ENCODE measurements at places on chromosomes 12 and 14. TPM values are rescaled to one million over a fixed set of nuclear protein-coding genes. Genes with fewer than 3 reads are reported as not detected.

The CDCA3 gene
- 5.2 TPM for total RNA-seq

- no peak for DNase-seq
These were observed 40.5 kb downstream of the DMAC2L start for GRCh38 chr14:50352584-50352983.

The PLBD1 gene
- 0.32 TPM for total RNA-seq

GRCh38 chr12:111211910-111212757, 156.8 kb downstream of the PHETA1 start:
- no peak for DNase-seq

- no peak for DNase-seq
These were observed 265.5 kb upstream of the PRKD1 start for GRCh38 chr14:30193101-30193500.

- no peak for DNase-seq
These were observed 193.4 kb downstream of the RASSF9 start for GRCh38 chr12:85642808-85643207.

DNA sequence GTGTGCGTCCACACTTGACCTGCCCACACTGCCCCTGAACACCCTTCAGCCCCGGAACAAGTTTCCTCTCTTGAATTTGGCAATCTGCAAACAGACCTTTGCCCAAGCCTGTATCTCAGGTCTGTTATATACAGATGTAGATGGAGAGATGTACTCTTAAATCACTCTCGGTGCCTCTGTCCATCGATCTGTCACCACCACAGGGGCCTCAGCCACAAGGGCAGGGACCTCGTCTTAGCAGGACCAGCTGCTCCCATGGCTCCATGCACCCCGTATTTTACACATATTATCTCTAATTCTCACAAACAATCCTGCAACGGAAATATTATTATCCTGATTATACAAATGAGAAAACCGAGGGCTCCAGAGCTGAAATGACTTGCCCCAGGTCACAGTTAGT, 313.4 kb downstream of the BCL11B start:
- DNase-seq = no peak

DNA sequence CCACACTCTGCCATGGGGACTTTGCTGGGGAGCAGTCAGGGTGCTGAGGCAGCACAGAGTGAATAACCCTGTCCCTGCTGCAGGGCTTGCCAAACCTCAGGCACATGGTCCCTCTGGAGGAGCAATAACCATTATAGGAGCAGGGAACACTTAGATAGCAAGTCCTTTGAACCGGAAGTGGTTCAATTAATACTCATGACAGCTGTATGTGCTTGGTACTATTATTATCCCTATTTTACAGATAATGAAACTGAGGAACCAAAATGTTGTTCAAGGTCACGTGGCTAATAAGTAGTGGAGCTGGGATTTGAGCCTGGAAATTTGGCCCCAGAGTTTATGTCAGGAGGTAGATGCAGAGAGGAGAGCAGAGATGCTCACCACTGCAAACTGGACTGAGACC, 49.0 kb downstream of the RFX4 start:
- DNase-seq = no peak

The IL22 gene
- not detected for total RNA-seq

- DNase-seq = no peak
These were observed 98.1 kb downstream of the KLRB1 start for GRCh38 chr12:9509464-9510161.

The SLC25A47 gene
- not detected for total RNA-seq

DNA sequence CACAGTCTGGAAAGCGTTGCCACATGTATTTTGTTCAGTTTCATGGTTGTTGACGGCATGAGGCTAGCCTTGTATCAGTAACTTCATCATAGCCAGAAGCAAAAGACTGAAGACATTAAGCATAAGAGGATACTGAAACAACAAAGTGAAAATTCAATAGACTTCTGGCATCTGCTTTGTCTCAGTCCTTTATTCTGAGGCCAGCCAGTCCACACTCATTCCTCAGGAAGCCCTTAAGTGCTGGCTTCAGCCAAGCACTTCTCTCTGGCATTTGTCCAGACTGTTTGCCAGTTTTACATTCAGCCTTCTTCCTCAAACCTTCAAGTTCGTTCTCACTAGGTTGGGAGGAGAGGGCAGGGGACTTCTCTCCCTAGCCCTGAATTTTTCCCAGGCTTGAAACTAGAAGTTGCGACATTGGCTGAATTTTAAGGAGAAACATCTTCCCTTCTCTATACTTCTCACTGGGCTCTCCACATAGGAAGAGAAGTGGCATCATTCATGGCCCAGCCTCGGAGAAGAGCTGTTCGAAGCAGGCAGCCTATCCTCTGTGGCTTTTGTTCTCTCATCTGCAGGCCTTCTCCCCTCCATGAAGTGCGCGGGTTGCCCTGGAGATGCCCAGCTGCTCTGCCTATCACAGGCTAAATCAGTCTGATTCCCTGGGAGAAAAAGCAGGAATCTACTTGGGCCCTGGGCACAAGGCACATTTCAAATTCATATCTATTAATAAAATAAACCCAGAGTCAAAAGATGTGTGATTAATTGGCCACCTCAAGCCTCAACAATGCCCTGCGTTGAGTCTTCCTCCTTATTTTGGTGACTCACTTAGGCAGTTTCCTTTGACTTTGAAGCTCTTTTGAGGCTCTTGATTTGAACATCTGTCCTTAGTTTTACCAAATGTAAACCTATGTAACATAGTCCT, 130.9 kb upstream of the PLEKHA5 start:
- DNase-seq = no peak

GRCh38 chr14:62409169-62409568, 636.1 kb downstream of the KCNH5 start:
- DNase-seq = no peak

DNA sequence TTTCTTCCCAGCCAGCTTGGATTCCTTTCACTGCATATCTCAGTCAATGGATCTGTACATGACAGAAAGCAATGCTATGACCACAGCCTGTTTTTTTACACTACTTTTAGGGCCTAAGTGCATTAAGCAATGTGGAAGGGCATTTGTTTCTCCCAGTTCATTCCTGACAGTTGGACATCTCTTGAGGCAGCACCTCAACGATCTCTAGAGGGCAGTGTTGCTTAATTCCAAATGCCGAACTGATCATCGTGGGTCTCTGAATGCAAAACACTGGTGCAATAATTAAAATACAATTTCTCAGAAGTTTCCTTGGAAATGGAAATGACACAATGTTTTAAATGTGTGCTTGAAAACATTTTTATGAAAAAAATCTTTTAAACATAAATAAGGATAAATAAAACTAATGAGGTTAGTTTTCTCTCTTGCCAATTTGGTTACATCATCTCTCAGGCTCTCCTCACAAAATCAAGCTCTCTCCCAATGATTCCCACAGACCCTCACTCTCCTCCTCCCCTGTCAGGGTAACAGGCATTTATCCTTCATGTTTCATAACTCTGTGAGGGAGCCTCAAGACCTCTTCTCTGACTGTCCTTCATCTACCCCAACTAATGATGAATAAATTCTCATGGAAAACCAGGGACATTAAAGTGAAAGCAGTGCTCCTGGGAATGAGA, 192.4 kb upstream of the SLC16A7 start:
- DNase-seq = peak; percentile 35

- no peak for DNase-seq
These were observed 18.7 kb upstream of the SERPINA6 start for GRCh38 chr14:94341656-94342333.

- no peak for DNase-seq
These were observed 325.8 kb upstream of the OR4E1 start for GRCh38 chr14:21999402-21999801.

DNA sequence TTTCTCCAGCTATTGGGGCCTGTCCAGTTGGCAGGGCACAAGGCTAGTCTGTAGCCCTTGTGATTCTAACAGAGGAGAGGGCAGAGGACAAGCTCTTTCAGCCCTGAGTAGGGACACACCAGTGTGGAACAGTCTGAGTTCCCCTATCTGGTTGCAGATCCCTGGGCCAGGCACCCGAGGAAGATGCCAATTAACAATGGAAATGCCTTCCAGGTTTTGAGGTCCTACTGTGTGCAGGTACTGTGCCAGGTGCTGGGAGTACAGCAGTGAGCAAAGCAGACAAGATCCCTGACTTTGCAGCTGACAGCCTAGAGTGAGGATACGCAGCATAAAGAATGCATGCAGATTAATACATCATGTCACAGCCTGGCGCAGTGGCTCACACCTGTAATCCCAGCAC, 17.1 kb downstream of the DTX1 start:
- no peak for DNase-seq

DNA sequence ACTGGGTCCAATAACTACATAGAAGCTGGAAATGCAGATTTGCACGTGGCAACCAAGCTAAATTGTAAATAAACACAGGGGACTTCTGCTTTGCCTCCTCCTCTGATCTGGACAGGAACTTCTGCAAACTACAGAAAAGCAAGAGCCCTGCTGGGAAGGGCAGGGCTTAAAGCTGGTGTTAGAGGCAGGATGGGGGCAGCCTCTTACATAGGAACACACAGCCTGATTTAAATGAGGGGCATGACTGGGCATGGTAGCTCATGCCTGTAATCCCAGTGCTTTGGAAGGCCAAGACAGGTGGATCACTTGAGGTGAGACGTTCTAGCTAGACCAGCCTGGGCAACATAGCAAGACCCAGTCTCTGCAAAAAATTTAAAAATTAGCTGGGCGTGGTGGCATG, 46.7 kb downstream of the ERH start:
- DNase-seq = no peak

DNA sequence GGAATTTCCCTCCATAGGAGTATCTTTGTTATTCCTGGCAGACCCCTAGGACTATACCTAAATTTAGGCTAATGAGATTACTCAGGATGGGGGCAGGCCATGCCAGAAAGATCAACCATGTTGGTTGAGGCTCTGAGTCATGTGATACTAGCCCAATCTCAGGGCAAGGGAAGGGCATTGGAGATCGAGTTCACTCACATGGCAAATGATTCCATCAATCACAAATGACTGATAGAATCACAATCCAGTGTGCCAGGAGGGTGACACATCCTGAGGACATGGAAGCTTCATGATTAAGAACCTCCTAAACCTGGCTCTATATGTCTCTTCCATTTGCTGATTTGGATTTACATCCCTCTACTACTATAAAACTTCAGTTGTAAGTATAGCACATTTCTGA, 182.3 kb downstream of the NTF3 start:
- no peak for DNase-seq

DNA sequence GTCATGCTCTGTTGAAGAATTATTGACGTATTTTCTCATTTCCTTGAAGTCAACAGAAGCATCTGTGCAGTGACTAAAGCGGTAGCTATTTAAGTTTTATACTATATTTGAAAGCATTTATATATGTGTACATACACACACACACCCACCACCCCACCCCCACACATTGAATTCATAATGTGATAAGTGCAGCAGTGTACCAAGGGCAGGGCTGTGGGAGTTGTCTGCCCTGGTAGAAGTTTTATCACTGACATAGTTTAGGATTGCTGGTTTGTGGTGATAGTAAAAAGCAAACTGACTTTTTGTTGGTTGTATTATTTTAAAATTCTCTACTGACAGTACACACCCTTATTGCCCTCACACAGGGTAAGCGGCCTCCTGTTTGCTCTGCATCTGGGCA, 39.1 kb downstream of the GAS2L3 start:
- DNase-seq = no peak

GRCh38 chr12:47087088-47087688, 7.4 kb upstream of the AMIGO2 start:
- DNase-seq = no peak

- DNase-seq = no peak
These were observed 3.7 kb downstream of the ZBTB1 start for GRCh38 chr14:64508215-64508776.

GRCh38 chr14:23055621-23056144, 1.6 kb downstream of the CDH24 start:
- no peak for DNase-seq

- DNase-seq = no peak
These were observed 90.8 kb downstream of the PRICKLE1 start for GRCh38 chr12:42498549-42499247.

The TBC1D30 gene
- 15.2 TPM for total RNA-seq

DNA sequence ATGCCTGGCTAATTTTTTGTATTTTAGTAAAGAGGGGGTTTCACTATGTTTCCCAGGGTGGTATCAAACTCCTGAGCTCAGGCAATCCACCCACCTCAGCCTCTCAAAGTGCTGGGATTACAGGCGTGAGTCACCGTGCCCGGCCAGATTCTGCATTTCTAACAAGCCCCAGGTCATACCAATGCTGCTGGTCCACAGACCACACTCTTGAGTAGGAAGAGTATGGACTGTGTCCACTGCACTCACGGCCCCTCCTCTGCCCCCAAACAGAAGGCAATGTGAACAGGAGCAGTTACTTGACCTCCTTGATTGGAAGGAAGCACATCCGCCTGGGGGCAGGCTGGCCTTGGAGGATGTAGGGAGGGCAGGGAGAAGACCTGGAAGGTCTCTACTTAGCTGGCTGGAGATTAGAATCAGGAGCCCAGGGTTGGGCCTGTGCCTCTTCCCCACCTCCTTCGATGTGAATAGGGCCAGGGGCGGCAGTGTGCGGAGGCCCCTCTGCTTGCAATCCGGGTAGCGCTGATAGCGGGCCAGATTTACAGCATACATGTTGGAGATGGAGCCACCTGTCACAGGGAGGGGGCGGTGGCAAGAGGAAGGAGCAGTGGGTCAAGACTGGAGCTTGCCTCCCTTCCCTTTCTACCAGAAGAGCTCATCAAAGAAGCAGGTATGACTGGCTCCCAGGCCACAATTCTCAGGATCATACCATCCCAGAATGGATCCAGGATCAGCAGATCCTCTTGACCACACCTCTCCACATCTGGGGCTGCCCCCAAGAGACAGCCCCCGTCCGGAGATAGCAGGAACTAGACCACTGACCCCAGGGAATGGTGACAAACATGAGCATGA, 9.4 kb upstream of the ZNF740 start:
- no peak for DNase-seq

The CELA1 gene
- not detected for total RNA-seq

DNA sequence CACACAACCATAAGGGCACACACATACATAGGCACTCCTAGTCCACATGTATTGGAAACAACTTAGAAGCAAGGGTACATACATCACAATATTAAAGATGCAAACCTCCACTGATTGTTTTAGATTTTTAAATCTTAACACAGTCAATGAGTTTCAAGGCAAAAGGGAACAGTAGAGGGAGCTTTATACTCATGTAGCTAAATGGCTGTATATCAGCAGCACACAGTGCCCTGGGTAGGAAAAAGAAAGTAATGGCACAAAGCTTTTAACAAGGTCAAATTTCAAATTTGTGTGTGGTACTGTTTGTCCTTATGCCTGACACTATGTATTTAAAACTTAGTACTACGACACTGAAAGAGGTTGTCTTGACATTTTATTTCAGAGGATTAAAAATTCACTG, 262.0 kb downstream of the MED13L start:
- DNase-seq = no peak

- DNase-seq = peak; percentile 77
These were observed 3.6 kb downstream of the SMIM41 start for GRCh38 chr12:52082988-52083637.

GRCh38 chr12:121543786-121544185, 37.0 kb downstream of the KDM2B start:
- DNase-seq = no peak

DNA sequence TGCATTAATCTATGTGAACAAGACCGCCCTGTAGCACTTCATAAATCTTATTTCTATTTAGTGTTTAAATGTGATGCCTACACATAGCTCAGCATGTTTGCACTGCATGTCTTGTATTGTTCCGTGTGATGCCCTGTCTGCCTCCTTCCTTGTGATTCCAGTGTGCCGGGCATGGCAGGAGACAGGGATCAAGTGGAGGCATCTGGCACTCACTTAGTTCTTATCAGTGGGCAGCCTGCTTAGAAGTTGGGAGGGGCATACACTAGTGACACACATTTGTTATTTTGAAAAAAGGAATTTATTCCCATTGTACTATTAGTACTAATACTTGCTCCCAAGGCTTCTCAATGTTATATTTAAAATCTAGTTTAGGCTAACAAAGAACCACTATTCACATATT, 176.4 kb downstream of the KCNA5 start:
- DNase-seq = no peak
